Activated T-helper 2 cell treated with anti-CD3 and anti-CD28 coated beads, Interferon-gamma antibody, Interleukin-2, Interleukin-4, amounts not matched to agents 10 μg/mL and 5 μg/mL and 100 μg/mL, durations not matched to agents 14 hours and 24 hours and 36 hours (primary cell): ENCODE measurements at places on chromosomes 3 and 15.

- no peak overlapping the region for H3K27ac ChIP-seq
- no peak for DNase-seq
- H3K4me3 ChIP-seq, result no peak overlapping the region
- no peaks in the 10 kb centered on the region for H3K27me3 ChIP-seq
- no peaks in the 10 kb centered on the region for H3K36me3 ChIP-seq
Observed at GRCh38 chr3:100033184-100033583, 81.1 kb downstream of the FILIP1L start.

GRCh38 chr3:95341314-95341713 is 1278.5 kb downstream of the NSUN3 start:
- no peak overlapping the region for H3K27ac ChIP-seq
- no peak overlapping the region for H3K4me3 ChIP-seq
- no peaks in the 10 kb centered on the region for H3K36me3 ChIP-seq
- H3K27me3 ChIP-seq, result no peaks in the 10 kb centered on the region
- no peaks in the 10 kb centered on the region for H3K4me1 ChIP-seq

DNA sequence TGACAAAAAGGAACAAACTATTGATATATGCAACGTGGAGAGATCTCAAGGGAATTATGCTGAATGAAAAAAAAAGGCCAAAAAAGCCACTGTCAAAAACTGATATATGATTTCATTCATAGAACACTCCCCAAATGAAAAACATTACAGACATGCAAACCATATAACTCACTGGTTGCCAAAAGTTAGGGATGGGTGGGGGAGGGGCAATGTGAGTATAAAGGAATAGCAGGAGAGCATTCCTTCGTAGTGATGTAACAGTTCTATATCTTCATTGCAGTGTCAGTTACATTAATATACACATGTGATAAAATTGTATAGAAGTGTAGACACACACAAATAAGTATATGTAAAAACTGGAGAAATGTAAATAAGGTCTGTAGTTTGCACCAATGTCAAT is 12.2 kb downstream of the GBE1 start:
- H3K27me3 ChIP-seq, result no peaks in the 10 kb centered on the region
- no peak for DNase-seq
- H3K4me3 ChIP-seq, result no peak overlapping the region
- H3K4me1 ChIP-seq, result peaks cover 8% of the 10 kb centered on the region

DNA sequence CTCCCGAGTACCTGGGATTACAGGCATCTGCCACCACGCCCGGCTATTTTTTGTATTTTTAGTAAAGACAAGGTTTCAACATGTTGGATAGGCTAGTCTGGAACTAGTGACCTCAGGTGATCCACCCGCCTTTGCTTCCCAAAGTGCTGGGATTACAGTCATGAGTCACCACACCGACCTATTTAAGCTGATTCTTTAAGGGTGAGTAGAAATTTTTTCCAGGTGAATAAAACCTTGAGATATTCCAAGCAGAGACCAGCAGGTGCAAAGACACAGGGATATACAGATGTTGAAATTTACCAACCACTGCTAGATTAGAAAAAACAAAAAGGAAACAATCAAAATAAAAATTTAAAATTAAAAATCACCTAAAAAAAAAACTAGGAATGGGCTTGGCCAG is 74.4 kb upstream of the CHRNB4 start:
- no peak for DNase-seq
- no peak overlapping the region for H3K27ac ChIP-seq
- peaks cover 4% of the 10 kb centered on the region for H3K4me1 ChIP-seq
- H3K36me3 ChIP-seq, result no peaks in the 10 kb centered on the region
- no peak overlapping the region for H3K4me3 ChIP-seq
- peaks cover 25% of the 10 kb centered on the region for H3K27me3 ChIP-seq

GRCh38 chr3:117722856-117723255 is 1013.3 kb downstream of the TUSC7 start:
- no peak for DNase-seq
- H3K4me1 ChIP-seq, result no peaks in the 10 kb centered on the region
- H3K27ac ChIP-seq, result no peak overlapping the region
- no peaks in the 10 kb centered on the region for H3K36me3 ChIP-seq
- H3K4me3 ChIP-seq, result no peak overlapping the region

DNA sequence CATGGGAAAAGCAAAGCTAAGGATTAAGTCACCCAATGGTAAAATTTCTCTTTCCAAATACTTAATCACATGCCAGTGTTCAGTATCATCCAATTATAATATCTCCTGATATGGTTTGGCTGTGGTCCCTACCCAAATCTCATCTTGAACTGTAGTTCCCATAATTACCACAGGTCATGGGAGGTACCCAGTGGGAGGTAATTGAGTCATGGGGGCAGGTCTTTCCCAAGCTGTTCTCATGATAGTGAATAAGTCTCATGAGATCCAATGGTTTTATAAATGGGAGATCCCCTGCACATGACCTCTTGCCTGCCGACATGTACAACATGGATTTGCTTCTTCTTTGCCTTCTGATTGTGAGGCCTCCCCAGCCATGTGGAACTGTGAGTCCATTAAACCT is 26.1 kb upstream of the NMB start:
- H3K36me3 ChIP-seq, result peaks cover 74% of the 10 kb centered on the region
- H3K27ac ChIP-seq, result no peak overlapping the region
- no peak for DNase-seq
- no peaks in the 10 kb centered on the region for H3K27me3 ChIP-seq
- peaks cover 22% of the 10 kb centered on the region for H3K4me1 ChIP-seq

DNA sequence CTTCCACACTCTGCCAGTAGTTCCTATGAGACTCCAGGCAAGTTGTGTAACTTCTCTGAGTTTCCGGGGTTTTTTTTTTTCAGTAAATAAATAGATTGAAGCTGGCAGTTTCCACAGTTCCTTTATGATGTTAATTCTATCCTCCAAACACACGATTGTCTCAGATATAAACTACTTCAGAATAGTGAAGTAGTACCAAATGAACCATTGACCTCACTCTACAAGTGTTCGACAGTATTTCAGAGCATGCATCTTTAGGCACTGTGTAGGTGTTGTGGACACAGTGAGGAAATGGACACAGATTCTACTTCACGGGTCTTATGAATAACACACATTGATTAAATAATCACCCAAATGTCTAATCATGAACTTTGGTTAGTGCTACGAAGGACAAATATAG is 136.1 kb upstream of the IGSF10 start:
- no peaks in the 10 kb centered on the region for H3K27me3 ChIP-seq
- H3K4me1 ChIP-seq, result no peaks in the 10 kb centered on the region
- H3K4me3 ChIP-seq, result no peak overlapping the region
- DNase-seq, result no peak
